ENCODE measurements at places on chromosomes 5 and 9.

DNA sequence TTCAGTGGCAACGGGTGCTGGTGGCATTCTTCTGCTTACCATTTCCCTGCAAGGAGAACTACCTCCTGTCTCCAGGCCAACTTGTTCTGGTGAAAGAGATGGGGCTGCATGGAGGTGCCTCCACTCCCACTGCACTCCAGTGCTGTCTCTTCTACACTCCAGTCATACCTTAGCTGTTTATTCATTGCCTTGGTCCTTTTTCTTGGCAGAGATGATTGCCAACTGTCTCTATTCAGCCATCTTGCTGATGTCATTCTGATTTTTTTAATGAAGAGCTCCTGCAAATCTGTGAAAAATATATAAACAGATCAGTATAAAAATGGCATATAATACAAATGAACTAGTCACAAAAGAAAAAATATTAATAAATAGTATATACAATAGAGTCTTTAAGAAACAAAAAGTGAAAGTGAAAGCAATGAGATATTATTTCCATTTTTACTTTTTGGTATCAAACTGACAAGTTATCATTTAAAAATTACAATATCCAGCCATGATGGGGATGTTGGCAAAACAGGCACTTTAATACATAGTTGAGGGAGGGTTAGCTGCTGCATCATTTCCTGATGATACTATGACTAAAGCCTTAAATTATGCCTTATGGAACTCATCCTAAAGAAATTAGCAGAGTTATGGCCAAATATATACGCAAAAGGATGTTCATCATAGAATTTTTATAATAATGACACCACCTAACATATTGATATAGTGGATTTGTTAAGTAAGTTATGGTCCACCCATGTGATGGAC, 109.4 kb downstream of the CARTPT start:
- no peak for DNase-seq

- peak; percentile 67 for DNase-seq
Measured at GRCh38 chr5:67577424-67577823, 380.8 kb upstream of the CD180 start.

GRCh38 chr9:3807601-3808000, 281.8 kb upstream of the RFX3 start:
- no peak for DNase-seq

DNA sequence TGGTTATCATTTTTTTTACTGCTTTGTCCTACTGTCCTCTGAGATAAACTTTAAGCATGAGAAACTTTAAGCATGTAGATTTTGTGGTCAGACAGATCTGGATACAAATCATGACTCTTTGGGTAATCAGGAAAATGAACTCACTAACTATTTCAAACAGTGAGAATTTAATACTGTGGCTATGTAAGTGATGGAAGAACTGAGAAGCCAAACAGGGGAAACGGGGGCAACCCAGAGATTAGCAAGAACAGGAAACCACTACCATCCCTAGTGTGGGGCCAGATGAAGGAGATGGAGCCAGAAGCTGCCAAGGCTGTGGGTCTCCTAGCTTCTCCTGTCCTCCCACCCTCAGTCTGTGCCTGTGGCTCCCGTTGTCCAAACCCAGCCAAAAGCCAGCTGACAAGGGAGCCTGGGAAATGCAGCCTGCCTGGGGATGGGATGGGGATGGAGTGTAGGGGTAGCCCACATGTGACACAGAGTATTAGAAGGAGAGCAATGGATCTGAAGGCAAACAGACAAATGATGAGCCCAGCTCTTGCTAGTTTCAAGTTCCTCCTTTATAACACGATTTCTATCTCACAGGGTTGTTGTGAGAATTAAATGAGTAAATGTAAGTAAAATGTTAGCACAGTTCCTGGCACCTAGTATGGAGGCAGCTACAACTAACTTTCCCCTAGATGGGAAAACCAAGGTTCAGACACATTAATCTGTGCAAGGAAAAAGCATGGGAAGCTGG, 27.7 kb upstream of the CDC23 start:
- DNase-seq = no peak

DNA sequence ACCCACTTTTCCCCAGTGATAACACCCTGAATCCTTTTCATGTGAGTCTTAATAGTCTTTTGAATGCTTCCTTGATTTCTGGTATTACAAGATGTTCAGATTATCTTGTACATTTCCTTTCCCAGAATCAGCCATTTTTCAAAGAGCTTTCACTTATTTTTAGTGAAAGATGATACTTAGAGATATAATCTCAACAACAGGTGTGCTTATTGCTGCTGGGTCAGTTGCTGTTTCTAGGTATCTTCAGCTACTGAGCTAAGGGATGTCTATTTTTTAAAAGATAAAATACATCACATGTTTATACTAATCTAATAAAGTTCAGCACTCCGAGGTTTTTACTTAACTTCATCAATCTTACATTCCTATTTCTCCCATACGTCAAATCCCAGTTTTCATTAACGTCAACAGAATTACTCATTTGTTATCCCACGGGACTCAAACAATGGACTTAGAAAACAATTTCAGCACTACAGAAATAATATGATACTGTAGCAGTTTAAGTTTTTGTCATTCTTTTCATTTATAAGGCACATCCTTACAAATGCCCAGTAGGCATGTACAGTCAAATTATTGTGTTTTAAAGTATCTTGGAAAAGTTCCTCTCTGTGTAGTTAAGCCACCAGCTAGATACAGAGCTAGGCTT, 9.0 kb downstream of the PCDHAC1 start:
- no peak for DNase-seq

- DNase-seq = no peak
Measured at GRCh38 chr5:80963521-80963895, 3.3 kb downstream of the RASGRF2 start.

- no peak for DNase-seq
Measured at GRCh38 chr9:70422371-70423043, 8.1 kb upstream of the KLF9 start.

DNA sequence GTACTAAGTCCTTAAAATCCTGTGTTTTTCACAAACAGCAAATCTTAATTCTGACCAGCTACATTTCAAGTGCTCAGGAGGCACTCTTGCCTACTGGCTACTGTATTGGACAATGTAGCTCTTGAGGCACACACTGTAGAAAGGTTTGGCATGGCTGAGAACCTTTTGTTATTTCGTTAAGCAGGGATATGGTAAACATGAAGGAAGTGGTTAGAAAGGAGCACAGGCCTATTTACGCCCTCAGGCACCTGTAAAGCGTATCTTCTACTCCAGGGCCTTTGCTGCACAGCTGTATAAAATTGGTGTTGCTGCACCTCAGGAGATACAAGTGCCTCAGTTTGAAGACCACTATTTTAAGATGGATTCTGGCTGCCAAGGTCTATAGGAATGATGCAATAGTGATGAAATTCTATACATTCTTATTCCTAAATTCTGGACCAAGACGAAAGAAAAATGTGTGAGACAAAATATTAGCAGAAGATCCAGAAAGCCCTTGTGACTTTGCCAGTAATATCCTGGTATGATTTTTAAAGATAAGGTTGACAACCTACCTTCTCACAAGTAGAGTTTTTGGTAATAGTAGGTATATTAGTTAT, 9.3 kb upstream of the OTULIN start:
- no peak for DNase-seq

- no peak for DNase-seq
Measured at GRCh38 chr5:81202655-81203054, 30.5 kb upstream of the CKMT2 start.

DNA sequence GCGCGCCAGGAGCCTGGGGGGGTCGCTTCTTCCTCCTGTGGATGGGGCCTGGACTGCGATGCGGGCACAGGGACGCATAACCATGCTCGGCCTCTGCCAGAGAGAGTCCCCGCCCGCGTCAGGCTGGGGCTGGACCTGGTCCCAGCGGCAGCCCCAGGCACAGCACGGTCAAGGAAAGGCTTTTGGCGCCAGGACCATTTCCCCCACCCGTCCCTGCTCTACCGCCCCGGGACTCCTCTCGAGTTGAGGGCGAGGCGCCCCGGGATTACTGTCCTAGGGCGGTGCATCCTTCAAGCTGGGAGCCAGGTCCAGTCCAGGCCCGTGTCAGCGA, 341 bp downstream of the MXD3 start:
- DNase-seq = no peak

GRCh38 chr5:100802208-100802607, 100.9 kb downstream of the ST8SIA4 start:
- no peak for DNase-seq

All from NCI-H1436 treated with DMSO at 0.1 percent for 48 hours (cell line).